Thyroid gland (tissue), 4 donors: ENCODE measurements at places on chromosomes 1 and 21. TPM values are rescaled to one million over a fixed set of nuclear protein-coding genes. Genes with fewer than 3 reads are reported as not detected.

The APOBEC4 gene
- total RNA-seq = not detected

The AGMAT gene
- 1.6 TPM for total RNA-seq

The HSPA6 gene
- total RNA-seq = 4.7 TPM

The RBP7 gene
- total RNA-seq = 34.5 TPM

The ADGRL2 gene
- total RNA-seq = 180 TPM

The ST6GALNAC3 gene
- total RNA-seq = 27.9 TPM

The SPRR2F gene
- total RNA-seq = not detected

The DNAI4 gene
- total RNA-seq = 19.1 TPM

The DOP1B gene
- total RNA-seq = 28.1 TPM

- H3K27ac ChIP-seq = no peak overlapping the region
- peak; percentile 18 for DNase-seq
- no peaks in the 10 kb centered on the region for H3K27me3 ChIP-seq
- no peaks in the 10 kb centered on the region for H3K36me3 ChIP-seq
- H3K4me1 ChIP-seq = no peaks in the 10 kb centered on the region
- H3K4me3 ChIP-seq = no peak overlapping the region
Observed at GRCh38 chr1:154749078-154749760, 120.9 kb downstream of the KCNN3 start.

- H3K27me3 ChIP-seq = no peaks in the 10 kb centered on the region
- no peak for DNase-seq
- H3K4me3 ChIP-seq = no peak overlapping the region
- H3K36me3 ChIP-seq = no peaks in the 10 kb centered on the region
- no peak overlapping the region for H3K27ac ChIP-seq
Observed at GRCh38 chr1:198258491-198258890, 101.7 kb downstream of the NEK7 start.

- no peaks in the 10 kb centered on the region for H3K27me3 ChIP-seq
- H3K4me3 ChIP-seq = no peak overlapping the region
- H3K27ac ChIP-seq = no peak overlapping the region
Observed at GRCh38 chr1:97610102-97610501, 310.7 kb downstream of the DPYD start.

GRCh38 chr1:78722521-78722920 is 72.9 kb downstream of the IFI44 start:
- H3K27me3 ChIP-seq = no peaks in the 10 kb centered on the region
- H3K27ac ChIP-seq = no peak overlapping the region
- no peaks in the 10 kb centered on the region for H3K4me1 ChIP-seq
- no peak overlapping the region for H3K4me3 ChIP-seq
- H3K36me3 ChIP-seq = no peaks in the 10 kb centered on the region

DNA sequence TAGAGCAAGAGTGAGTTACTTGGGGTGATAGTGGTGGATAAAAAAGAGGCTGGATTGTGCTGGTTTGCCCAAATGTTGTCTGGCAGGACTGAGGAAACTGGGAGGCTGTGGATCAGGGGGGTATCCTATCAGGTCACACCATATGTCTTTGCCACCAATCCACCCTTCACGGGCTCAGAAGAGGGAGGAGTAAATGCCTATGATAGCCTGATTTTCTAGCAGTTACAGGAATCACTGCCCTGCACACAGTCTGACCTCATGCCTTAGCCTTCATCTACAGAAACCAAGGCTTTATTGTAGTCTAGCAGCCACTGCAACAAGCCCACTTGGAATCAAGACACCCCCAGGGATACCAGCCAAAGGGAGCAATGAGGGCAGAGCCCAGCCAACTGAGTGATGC is 51.8 kb downstream of the ATP1A1 start:
- no peak overlapping the region for H3K27ac ChIP-seq
- no peak for DNase-seq
- H3K4me1 ChIP-seq = no peaks in the 10 kb centered on the region
- H3K36me3 ChIP-seq = no peaks in the 10 kb centered on the region

- no peaks in the 10 kb centered on the region for H3K36me3 ChIP-seq
- H3K4me3 ChIP-seq = no peak overlapping the region
- H3K27me3 ChIP-seq = no peaks in the 10 kb centered on the region
Observed at GRCh38 chr21:35400233-35400939, 351.3 kb upstream of the RUNX1 start.

GRCh38 chr1:192201303-192201702 is 43.0 kb downstream of the RGS18 start:
- no peak overlapping the region for H3K27ac ChIP-seq
- no peak for DNase-seq
- no peaks in the 10 kb centered on the region for H3K27me3 ChIP-seq
- H3K36me3 ChIP-seq = no peaks in the 10 kb centered on the region
- H3K4me1 ChIP-seq = no peaks in the 10 kb centered on the region

DNA sequence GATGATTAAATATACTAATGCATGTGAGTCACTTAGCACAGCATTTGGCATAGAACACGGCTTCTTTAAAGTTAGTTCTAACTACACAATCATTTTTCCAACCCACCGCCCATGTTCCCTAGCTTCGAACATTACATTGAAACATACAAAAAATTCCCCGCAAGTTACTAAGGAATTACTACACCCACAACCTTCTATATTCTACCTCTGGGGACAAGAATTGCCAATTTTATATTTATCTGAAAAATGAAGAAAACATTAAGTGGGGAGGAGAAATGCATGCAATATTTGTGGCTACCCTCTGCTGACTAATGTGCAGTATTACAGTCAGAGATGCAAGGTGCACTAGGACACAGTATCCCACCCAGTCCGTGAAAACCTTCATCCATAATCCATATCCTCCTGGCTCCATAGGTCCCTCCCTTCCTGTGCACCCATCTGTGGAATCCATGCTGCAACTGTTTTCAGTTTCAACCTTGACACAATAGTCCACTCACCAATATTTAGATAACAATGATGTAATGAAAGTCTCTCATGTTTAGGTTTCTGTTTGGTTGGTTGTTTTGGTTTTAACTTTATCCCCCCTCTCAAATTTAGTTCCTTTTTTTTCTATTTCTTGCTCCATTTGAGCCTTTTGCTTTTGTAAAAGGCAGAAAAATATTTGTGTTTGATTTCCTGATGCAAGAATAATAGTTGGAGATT is 31.6 kb downstream of the RGS5 start:
- H3K4me3 ChIP-seq = no peak overlapping the region
- H3K36me3 ChIP-seq = no peaks in the 10 kb centered on the region
- no peak for DNase-seq
- no peak overlapping the region for H3K27ac ChIP-seq
- peaks cover 3% of the 10 kb centered on the region for H3K4me1 ChIP-seq

GRCh38 chr1:230112131-230112701 is 45.2 kb downstream of the GALNT2 start:
- no peak overlapping the region for H3K27ac ChIP-seq
- peak; percentile 75 for DNase-seq
- no peaks in the 10 kb centered on the region for H3K36me3 ChIP-seq
- no peak overlapping the region for H3K4me3 ChIP-seq
- H3K4me1 ChIP-seq = peaks cover 30% of the 10 kb centered on the region
- H3K27me3 ChIP-seq = no peaks in the 10 kb centered on the region

- no peak overlapping the region for H3K4me3 ChIP-seq
- no peaks in the 10 kb centered on the region for H3K4me1 ChIP-seq
- no peak overlapping the region for H3K27ac ChIP-seq
- H3K27me3 ChIP-seq = no peaks in the 10 kb centered on the region
- DNase-seq = no peak
Observed at GRCh38 chr21:16366207-16366606, 636.4 kb downstream of the USP25 start.

- H3K4me3 ChIP-seq = no peak overlapping the region
- no peak for DNase-seq
- H3K27me3 ChIP-seq = no peaks in the 10 kb centered on the region
- H3K4me1 ChIP-seq = no peaks in the 10 kb centered on the region
- no peak overlapping the region for H3K27ac ChIP-seq
- no peaks in the 10 kb centered on the region for H3K36me3 ChIP-seq
Observed at GRCh38 chr1:108503062-108503733, 53.1 kb downstream of the NBPF6 start.

GRCh38 chr1:89405275-89405929 is 41.5 kb downstream of the GBP6 start:
- no peak for DNase-seq
- no peaks in the 10 kb centered on the region for H3K27me3 ChIP-seq
- no peaks in the 10 kb centered on the region for H3K36me3 ChIP-seq
- H3K27ac ChIP-seq = no peak overlapping the region
- peaks cover 13% of the 10 kb centered on the region for H3K4me1 ChIP-seq

DNA sequence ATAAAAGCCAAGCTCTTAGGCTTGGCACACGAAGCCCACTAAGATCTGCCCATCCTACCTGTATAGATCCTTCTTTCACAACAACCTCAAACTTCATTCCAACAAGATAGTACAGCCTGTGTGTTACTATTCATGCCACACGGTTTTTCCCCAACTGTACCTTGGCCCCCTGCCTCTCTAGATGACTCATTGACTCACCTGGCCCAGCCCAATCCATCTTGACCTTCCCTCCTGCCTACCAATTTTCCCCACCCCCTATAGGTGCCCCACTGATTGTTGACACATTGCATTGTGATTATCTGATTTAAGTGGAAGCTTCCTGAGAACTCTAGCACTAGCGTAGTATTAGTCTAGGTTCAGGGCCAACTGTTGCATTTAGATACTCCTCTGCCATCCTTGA is 2.0 kb upstream of the CD101 start:
- no peak for DNase-seq
- H3K27me3 ChIP-seq = no peaks in the 10 kb centered on the region
- H3K4me3 ChIP-seq = no peak overlapping the region
- no peaks in the 10 kb centered on the region for H3K4me1 ChIP-seq
- H3K36me3 ChIP-seq = no peaks in the 10 kb centered on the region
- no peak overlapping the region for H3K27ac ChIP-seq

- peak overlapping the region; percentile 7 for H3K27ac ChIP-seq
- peaks cover 15% of the 10 kb centered on the region for H3K36me3 ChIP-seq
- no peak overlapping the region for H3K4me3 ChIP-seq
- DNase-seq = no peak
Observed at GRCh38 chr21:25977068-25977611, 193.4 kb downstream of the APP start.

DNA sequence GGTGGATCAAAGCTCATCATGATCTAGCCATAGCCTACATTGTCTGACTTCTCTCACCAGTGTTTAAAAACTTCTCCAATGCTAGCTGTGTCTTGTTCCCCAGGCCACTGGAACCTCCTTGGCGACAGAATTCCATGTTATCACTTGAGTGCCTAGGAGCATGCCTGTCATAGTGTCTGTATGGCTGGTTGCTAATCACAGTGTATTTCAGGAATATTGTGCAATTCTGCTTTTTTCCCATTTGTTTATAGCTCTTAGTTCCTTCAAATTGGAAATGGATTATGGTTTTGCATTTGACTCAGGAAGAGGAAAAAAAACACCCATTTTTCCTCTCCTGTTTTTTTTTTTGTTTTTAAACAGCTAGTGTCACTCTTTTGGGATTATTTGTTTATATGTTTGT is 25.5 kb downstream of the ROR1 start:
- H3K4me1 ChIP-seq = peaks cover 7% of the 10 kb centered on the region
- no peak overlapping the region for H3K27ac ChIP-seq
- H3K4me3 ChIP-seq = no peak overlapping the region
- H3K27me3 ChIP-seq = no peaks in the 10 kb centered on the region

DNA sequence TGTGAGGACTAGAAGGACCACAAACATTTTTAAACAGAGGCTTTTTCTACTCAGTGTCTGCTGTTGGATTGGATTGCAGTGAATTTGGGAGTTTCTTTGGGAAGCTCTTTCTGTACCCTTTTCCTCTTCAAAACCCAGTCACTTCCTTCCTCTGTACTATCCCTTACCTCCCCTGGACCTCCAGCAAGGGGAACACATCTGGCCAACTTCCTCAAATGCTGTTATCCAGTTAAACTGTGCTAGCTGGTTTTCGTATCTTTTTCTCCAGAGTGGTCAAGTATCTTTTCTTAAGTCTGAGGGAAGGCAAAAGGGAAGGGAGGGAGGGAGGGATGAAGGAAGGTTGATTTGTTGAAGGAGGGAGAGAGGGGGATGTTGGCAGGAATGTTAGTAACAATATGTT is 99.2 kb upstream of the TNR start:
- H3K4me1 ChIP-seq = no peaks in the 10 kb centered on the region
- no peak overlapping the region for H3K4me3 ChIP-seq
- H3K27ac ChIP-seq = no peak overlapping the region
- no peaks in the 10 kb centered on the region for H3K36me3 ChIP-seq

GRCh38 chr1:159228554-159228953 is 23.9 kb downstream of the ACKR1 start:
- no peak overlapping the region for H3K27ac ChIP-seq
- no peaks in the 10 kb centered on the region for H3K36me3 ChIP-seq

GRCh38 chr1:231021540-231022031 is 18.5 kb downstream of the FAM89A start:
- H3K27me3 ChIP-seq = no peaks in the 10 kb centered on the region
- H3K36me3 ChIP-seq = no peaks in the 10 kb centered on the region
- no peak overlapping the region for H3K27ac ChIP-seq
- DNase-seq = no peak
- H3K4me1 ChIP-seq = no peaks in the 10 kb centered on the region
- H3K4me3 ChIP-seq = no peak overlapping the region

DNA sequence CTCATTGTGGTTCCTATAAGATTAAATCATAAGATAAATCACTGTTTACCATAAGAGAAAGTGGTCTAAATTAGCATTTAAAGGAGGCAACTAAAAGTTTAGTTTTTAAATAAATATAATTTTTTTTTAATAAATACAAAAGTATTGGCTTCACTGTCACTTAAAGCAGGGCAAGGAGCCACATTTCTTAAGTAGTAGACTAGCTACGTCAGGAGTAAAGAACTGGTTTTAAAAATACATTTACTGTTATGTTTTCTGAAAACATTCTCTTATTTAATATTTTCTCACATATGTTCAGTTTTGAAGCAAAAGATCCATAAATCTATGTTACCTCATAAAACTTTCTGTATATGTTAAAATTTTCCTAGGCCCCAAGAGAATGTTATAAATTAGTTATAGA is 2.2 kb downstream of the ANGPTL1 start:
- peak overlapping the region; percentile 69 for H3K27ac ChIP-seq
- peaks cover 31% of the 10 kb centered on the region for H3K4me1 ChIP-seq
- DNase-seq = no peak
- H3K36me3 ChIP-seq = no peaks in the 10 kb centered on the region
- H3K4me3 ChIP-seq = no peak overlapping the region
- H3K27me3 ChIP-seq = no peaks in the 10 kb centered on the region

DNA sequence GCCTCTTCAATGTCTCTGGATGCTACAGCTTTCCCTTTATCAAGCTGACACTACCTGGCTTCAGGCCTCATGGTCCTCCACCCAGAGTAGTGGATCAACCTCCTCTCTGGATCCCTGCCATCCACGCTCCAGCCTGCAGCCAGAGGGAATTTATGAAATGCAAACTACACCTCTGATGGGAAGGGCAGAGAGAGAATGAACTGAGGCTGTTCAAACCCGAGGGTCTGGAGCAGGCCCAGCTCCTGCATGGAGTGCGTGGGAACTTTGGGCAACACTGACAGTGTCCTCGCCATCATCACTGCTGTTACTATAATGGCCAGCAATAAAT is 157.8 kb downstream of the TRABD2B start:
- H3K27ac ChIP-seq = no peak overlapping the region
- no peaks in the 10 kb centered on the region for H3K36me3 ChIP-seq
- H3K27me3 ChIP-seq = no peaks in the 10 kb centered on the region

- DNase-seq = no peak
- no peak overlapping the region for H3K4me3 ChIP-seq
- H3K36me3 ChIP-seq = no peaks in the 10 kb centered on the region
- peak overlapping the region; percentile 76 for H3K27ac ChIP-seq
- H3K4me1 ChIP-seq = peaks cover 8% of the 10 kb centered on the region
Observed at GRCh38 chr1:24392604-24392946, 21.0 kb downstream of the STPG1 start.
